Fibroblast of skin of abdomen (primary cell): ENCODE measurements at places on chromosomes 2 and 18.
A peak's percentile ranks its signal among the peaks of the same experiment; 100 is the strongest.

GRCh38 chr18:79600141-79600540, 79.5 kb upstream of the CTDP1 start:
- no peak for DNase-seq

GRCh38 chr18:47585136-47585535, 333.7 kb upstream of the SKOR2 start:
- no peak for DNase-seq

GRCh38 chr18:58225101-58225500, 181.1 kb downstream of the NEDD4L start:
- DNase-seq: no peak

DNA sequence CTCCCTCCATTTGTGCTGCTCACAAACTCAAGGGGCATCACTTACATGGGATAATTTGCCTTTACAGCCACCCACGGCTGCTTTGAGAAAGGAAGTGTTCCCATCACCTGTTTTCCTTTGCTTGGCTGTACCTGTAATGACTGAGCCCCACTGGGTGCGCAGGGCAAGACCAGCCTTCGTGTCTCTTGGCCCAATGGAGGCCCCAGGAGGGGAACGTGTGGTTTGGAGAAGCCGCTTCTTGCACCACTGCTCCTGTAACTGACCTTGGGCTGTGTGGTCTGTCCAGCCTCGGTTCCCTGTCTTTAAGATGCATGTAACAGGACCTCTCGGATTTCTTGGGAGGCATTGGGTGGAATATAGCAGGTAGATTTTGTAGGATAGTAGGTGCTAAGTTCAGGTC, 41.1 kb downstream of the LDLRAD4 start:
- DNase-seq: no peak

DNA sequence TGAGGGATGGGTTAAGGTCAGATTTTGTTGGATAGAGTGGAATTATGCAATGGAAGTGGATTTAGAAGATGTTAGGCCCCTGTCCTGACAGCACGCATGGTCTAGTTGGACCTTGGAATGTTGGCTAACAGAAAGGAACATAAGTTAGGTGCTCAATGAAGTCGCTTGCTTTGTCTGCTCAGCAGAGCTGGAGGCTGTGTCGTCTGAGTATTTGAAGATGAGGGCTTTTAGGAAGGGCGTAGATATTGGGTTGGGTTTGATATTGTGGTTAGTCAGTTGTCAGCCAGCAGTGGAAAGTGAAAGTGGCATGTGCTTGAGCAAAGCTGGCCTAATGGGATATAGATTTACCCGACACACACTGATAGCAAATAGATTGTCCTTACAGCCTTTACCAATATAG, 239.3 kb downstream of the PRKCE start:
- DNase-seq: no peak

DNA sequence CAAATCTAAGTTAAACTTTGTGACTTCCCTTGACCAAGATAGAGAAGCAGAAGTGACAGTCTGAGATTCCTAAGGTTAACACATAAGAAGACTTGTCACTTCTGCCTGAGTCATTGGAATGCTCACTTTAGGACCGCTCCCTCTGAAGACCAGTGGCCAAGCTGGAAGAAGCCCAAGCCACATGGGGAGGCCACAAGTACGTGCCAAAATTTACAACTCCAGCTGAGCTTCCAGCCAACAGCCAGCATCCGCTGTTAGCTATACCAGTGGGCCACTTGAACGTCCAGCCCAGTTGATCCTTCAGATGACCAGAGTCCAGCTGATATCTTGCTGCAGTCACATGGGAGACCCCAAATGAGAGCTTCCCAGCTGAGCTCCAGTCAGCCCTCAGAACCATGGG, 18.1 kb upstream of the ANTXR1 start:
- peak; percentile 80 for DNase-seq

- DNase-seq: peak; percentile 68
These were observed 67.5 kb upstream of the MBOAT2 start for GRCh38 chr2:9071032-9071431.

GRCh38 chr2:130372055-130372832, 16.4 kb downstream of the PTPN18 start:
- DNase-seq: peak; percentile 80

DNA sequence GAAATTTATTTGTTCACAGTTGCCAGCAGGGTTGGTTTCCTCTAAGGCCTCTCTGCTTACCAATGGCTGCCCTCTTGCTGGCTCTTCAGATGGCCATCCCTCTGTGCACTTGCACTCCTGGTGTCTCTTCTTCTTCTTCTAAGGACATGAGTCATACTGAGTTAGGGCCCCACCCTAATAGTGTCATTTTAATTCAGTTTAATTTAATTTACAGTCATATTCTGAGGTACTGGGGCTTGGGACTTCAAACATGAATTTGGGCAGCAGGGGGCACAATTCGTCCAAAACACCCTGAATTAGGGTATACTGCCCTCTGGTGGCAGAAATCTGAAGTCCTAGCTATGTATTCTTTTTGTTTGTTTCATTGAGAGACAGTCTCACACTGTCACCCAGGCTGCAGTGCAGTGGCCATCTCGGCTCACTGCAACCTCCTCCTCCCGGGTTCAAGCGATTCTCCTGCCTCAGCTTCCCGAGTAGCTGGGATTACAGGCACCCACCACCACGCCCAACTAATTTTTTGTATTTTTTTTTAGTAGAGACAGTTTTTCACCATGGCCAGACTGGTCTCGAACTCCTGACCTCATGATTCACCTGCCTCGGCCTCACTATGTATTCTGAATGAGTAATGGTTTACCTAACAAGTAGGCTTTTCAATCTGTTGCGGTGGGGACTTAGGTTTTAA, 19.8 kb downstream of the SLC4A1AP start:
- peak; percentile 85 for DNase-seq

DNA sequence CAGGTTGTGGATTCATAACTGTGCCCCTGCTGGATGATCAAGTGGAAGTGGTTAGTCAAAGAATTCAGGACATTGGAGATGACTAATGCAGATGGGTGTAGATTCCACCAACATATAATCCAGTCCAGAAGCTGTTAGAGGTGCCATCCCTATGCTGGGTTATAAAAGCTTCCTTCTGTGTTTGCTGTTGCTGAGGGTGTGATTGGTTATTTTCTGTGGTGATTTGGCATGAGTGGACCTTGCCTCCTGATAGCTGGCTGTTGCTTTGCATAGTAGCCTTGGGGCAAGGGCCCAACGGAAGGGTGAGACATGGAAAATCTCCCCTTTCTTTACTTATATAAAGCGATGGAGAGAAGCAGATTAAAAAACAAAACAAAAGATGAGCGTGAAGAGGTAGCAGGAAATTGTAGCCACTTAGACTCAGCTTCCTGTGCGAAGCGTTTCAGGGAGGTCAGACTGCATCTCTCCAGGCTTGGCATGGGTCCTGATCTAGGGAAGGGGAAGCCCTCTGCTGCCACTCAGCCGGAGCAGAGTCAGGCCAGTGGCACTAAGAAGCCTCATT, 190.4 kb downstream of the FMNL2 start:
- DNase-seq: peak; percentile 75

GRCh38 chr2:121171625-121172119, 113.3 kb downstream of the TFCP2L1 start:
- no peak for DNase-seq

- no peak for DNase-seq
These were observed 177.7 kb downstream of the SRBD1 start for GRCh38 chr2:45433363-45433762.
